ENCODE measurements at places on chromosomes 12 and 14. TPM values are rescaled to one million over a fixed set of nuclear protein-coding genes. Genes with fewer than 3 reads are reported as not detected.

The CDCA3 gene
- total RNA-seq: 32.4 TPM

The C1RL gene
- 5.1 TPM for total RNA-seq

The ADAM21 gene
- total RNA-seq: 0.99 TPM

The CCNT1 gene
- total RNA-seq: 43.0 TPM

DNA sequence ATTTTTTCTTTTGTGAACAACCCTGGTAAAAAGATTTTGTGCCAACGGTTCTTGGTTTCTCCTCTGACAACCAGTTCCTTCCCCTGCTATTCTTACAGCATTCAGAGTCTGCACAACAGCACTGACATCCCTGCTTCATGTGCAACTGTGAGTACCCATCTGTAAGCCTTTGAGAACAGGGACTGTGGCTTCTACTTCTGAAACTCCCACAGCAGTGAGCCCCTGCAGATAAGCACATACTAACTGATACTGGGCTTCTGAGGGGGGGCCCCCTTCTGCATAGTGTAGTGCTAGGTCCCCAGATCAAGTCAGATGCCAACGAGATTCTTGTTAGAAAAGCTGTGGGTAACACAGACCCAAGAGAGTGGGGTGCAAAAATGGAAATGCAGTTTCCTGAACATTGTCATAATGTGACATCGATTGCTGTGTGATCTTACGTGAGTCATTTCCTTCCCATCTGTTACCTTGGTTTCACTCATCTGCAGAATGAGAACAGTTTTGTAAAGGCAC is 11.1 kb upstream of the NINJ2 start:
- no peak for ATAC-seq

DNA sequence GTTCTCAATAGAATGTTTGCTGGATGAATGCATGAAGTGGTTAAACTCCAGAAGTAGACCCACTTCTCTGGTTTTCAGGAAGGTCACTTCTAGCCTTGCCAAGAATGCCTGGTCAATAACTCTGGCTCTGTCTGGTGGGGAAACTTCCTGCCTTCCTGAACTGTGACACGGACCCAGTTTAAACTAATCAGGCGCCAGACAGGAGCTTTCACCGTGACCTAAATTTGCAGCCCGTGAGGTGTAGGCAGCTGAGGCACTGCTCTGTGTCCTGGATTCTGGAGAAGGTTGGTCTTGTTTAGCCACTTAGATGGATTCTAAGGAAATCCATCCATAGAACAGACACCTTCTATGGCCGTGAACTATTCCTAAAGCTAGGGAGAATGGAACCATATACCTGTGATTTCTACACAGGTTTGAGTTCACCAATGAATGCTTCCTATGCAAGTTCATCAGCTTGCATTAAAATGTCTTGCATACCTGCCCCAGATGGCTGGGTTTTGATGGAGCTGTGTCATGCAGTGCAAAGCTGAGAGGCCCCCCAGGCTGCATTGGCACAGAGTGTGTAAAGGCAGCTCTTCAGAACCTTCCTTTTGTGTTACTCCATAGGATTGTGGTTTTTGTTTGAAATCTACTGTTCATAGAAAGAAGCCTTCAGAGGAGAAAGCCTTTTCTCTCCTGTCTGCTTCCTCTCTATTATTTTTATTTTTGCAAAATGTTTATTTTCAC is 4.4 kb downstream of the CHST11 start:
- ATAC-seq: no peak

DNA sequence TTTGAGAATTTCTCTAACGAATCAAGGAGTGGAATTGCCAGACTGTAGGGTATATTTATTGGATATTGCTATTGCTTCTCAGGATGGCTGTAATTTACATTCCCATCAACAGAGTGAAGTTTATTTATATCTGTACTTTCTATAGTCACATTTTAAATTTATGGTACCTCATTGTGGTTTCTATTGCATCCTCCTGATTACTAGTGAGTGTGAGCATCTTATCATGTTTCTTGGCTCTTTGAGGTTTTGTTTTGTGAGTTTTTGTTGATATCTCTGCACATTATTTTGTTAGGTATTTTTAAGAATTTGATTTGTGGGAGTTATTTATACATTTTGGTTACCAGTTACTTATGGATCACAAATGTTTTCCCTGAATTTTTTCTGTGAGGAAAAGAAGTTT is 13.9 kb downstream of the DNM1L start:
- ATAC-seq: no peak

- ATAC-seq: peak; percentile 39
Measured at GRCh38 chr12:68746572-68747180, 700 bp downstream of the SLC35E3 start.

Data from motor neuron (in vitro differentiated cells).